ENCODE measurements at places on chromosomes 4 and X. TPM values are rescaled to one million over a fixed set of nuclear protein-coding genes. Genes with fewer than 3 reads are reported as not detected.

RPA4 gene
- 0.82 TPM for total RNA-seq

EGF gene
- total RNA-seq = not detected

GPC4 gene
- not detected for total RNA-seq

UGT2B15 gene
- total RNA-seq = not detected

UGT8 gene
- 0.17 TPM for total RNA-seq

ZAR1 gene
- not detected for total RNA-seq

TMSB15C gene
- 4.3 TPM for total RNA-seq

JAKMIP1 gene
- 5.9 TPM for total RNA-seq

C4orf50 gene
- 0.19 TPM for total RNA-seq

ERAS gene
- total RNA-seq = not detected

TSPAN7 gene
- total RNA-seq = not detected

DNA sequence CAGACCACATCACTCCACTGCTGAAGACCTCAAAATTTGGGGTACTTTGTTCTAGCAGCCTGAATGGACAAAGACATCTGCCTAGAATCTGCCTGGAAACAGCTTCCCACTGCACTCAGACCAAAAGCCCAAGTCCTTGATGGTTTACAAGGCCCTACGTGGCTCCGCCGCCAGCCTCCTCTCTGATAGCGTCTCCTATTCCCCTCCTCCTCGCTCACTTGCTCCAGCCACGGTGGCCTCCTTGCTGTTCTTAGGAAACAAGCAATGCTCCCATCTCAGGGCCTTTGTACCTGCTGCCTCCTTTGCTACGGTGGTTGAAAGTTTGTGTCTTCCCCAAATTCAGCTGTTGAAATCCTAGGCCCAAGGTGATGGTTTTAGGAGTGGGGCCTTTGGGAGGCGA is 34.7 kb upstream of the SORCS2 start:
- H3K4me1 ChIP-seq = peaks cover 3% of the 10 kb centered on the region
- H3K27ac ChIP-seq = no peak overlapping the region
- H3K4me3 ChIP-seq = no peak overlapping the region
- no peaks in the 10 kb centered on the region for H3K36me3 ChIP-seq

GRCh38 chr4:112361181-112361791 is 64.1 kb downstream of the ALPK1 start:
- no peak overlapping the region for H3K4me3 ChIP-seq
- peaks cover 3% of the 10 kb centered on the region for H3K27me3 ChIP-seq
- DNase-seq = no peak

DNA sequence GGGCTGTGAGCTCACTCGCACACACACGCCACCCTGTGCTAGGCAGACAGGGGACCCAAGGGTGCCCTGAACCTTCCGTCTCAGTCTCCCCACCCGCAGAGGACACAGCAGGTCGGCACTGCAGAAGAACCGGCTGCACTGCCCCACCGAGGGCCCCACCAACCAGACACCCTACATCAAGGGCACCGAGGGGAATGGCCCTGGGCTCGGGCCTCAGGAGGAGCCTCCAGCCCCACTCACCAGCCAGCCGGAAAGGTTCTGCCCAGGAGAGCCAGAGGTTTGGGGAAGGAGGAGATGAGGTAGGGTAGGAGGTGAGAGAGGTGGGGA is 45.9 kb downstream of the FAM53A start:
- H3K4me3 ChIP-seq = no peak overlapping the region
- no peak overlapping the region for H3K27ac ChIP-seq
- no peaks in the 10 kb centered on the region for H3K36me3 ChIP-seq
- DNase-seq = no peak
- no peaks in the 10 kb centered on the region for H3K4me1 ChIP-seq
- peaks cover 2% of the 10 kb centered on the region for H3K27me3 ChIP-seq

GRCh38 chr4:1446502-1447386 is 40.5 kb upstream of the NKX1-1 start:
- no peak for DNase-seq
- no peak overlapping the region for H3K27ac ChIP-seq
- H3K4me3 ChIP-seq = no peak overlapping the region
- H3K36me3 ChIP-seq = no peaks in the 10 kb centered on the region
- no peaks in the 10 kb centered on the region for H3K4me1 ChIP-seq
- peaks cover 7% of the 10 kb centered on the region for H3K27me3 ChIP-seq

DNA sequence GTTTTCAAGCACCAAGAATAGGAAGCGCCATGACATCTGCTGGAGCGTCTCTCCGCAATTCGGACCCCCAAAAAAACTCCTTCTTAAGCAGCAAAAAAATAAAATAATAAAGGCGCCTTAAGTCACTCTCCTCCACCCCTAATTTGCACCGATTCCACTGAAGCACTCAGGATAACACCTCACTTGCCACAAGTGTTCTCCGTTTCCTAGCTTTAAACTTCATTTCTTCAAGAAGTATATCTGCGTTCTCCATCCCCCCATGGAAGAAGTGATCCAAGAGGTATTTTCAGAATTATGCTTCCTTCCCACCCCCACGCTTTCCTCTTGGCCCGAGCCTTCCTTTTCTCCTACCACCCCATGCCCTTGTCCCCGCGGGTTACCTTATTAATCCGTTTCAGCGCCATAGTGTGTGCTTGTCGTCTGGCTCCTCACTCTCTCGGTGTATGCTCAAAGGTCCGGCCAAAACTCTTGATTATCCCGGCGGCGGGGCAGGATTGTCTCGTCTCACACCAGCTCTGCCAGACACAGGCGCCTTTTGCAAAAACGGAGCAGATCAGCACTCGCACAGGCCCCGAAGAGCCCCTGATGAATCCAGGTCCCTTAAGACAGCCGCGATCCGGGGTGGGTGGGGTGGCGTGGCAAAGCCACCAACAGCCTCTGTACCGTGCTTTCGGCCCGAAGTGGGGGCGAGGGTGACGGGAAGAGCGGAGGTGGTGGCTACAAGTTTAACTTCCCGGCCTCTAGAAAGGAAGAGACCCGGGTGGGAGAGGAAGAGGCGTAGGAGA is 1.1 kb downstream of the UBE2D3 start:
- peaks cover 13% of the 10 kb centered on the region for H3K36me3 ChIP-seq
- no peak overlapping the region for H3K4me3 ChIP-seq
- DNase-seq = peak; percentile 79
- no peaks in the 10 kb centered on the region for H3K27me3 ChIP-seq
- no peak overlapping the region for H3K27ac ChIP-seq

GRCh38 chr4:184370711-184371389 is 103.5 kb downstream of the IRF2 start:
- DNase-seq = no peak
- no peaks in the 10 kb centered on the region for H3K27me3 ChIP-seq
- peaks cover 28% of the 10 kb centered on the region for H3K4me1 ChIP-seq
- peaks cover 21% of the 10 kb centered on the region for H3K36me3 ChIP-seq

DNA sequence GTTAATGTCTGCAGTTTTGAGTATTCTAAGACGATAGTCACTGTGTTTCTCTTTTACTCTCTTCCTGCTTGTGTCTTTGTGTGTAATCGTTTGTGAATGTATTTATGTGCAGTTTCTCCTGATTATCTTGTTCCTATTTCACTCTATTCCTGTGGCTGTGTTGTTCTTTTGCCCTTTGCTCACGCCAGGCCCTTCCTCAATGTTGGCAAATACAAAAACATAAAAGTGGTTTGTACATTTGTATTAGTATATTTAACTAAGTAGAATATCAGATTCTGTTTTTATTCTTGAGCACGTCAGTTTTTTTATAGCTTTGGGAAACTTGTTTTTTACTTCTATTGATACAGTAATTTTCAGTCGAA is 107.6 kb upstream of the BMPR1B start:
- H3K4me3 ChIP-seq = no peak overlapping the region
- no peaks in the 10 kb centered on the region for H3K36me3 ChIP-seq

GRCh38 chrX:149199734-149200133 is 305.4 kb downstream of the IDS start:
- H3K27me3 ChIP-seq = peaks cover 3% of the 10 kb centered on the region
- no peaks in the 10 kb centered on the region for H3K36me3 ChIP-seq
- DNase-seq = no peak
- no peaks in the 10 kb centered on the region for H3K4me1 ChIP-seq

GRCh38 chrX:51899741-51900140 is 6.3 kb downstream of the MAGED1 start:
- H3K27me3 ChIP-seq = no peaks in the 10 kb centered on the region
- peaks cover 14% of the 10 kb centered on the region for H3K4me1 ChIP-seq
- no peak overlapping the region for H3K27ac ChIP-seq

- no peak for DNase-seq
- no peaks in the 10 kb centered on the region for H3K27me3 ChIP-seq
- no peak overlapping the region for H3K27ac ChIP-seq
- H3K4me1 ChIP-seq = no peaks in the 10 kb centered on the region
These were observed 291.8 kb downstream of the IDS start for GRCh38 chrX:149213264-149213663.

GRCh38 chr4:146252969-146253611 is 38.8 kb downstream of the REELD1 start:
- H3K4me3 ChIP-seq = no peak overlapping the region
- no peak overlapping the region for H3K27ac ChIP-seq
- no peaks in the 10 kb centered on the region for H3K4me1 ChIP-seq

GRCh38 chrX:133838761-133839676 is 146.4 kb downstream of the GPC3 start:
- H3K36me3 ChIP-seq = no peaks in the 10 kb centered on the region
- no peak overlapping the region for H3K27ac ChIP-seq
- no peak for DNase-seq
- H3K27me3 ChIP-seq = no peaks in the 10 kb centered on the region

- no peak for DNase-seq
- peaks cover 8% of the 10 kb centered on the region for H3K4me1 ChIP-seq
- H3K36me3 ChIP-seq = no peaks in the 10 kb centered on the region
- H3K27ac ChIP-seq = no peak overlapping the region
These were observed 7.8 kb upstream of the CLOCK start for GRCh38 chr4:55554453-55555030.

- no peaks in the 10 kb centered on the region for H3K27me3 ChIP-seq
- no peak overlapping the region for H3K27ac ChIP-seq
- H3K4me1 ChIP-seq = no peaks in the 10 kb centered on the region
These were observed 7.7 kb downstream of the CCNQ start for GRCh38 chrX:153590961-153591956.

DNA sequence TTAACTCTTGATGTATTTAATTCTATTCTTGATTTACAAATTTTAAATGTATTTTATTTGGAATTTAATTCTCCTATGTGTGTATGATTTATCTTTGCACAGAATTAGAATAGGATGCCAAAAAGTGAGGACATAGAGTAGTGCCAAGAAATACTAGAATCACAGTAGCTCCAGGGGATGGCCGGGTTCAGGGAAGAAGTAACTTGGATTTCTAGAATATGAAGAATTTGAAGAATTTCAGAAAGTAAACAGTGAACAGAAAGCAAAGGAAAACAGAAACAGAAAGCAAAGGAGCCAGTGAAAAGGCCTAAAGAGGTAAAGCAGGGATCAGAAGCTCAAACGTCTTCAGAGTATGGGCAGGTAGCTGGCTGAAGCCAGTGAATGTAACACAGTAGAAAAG is 1187.6 kb downstream of the RPA4 start:
- no peak for DNase-seq
- H3K27me3 ChIP-seq = no peaks in the 10 kb centered on the region
- no peaks in the 10 kb centered on the region for H3K36me3 ChIP-seq
- H3K4me3 ChIP-seq = no peak overlapping the region
- no peak overlapping the region for H3K27ac ChIP-seq

DNA sequence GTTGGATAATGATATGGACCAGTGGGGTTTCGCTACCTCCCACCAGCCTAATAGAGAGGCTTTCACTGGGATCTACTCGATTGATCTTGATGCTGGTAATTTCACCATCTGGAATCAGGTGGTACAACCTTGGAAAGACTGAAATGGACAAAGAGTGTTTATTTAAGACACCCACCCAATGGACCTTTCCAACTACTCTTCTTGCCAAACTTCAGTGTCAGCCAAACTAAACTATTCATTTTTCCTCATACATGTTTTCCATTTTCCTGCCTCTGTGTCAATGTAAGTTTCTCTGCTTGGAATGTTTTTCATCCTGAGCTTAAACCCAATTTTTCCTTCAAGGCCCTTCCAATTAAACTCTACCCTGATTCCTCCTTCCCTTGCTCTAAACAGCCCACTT is 92.6 kb downstream of the LNX1 start:
- no peak overlapping the region for H3K4me3 ChIP-seq
- no peak overlapping the region for H3K27ac ChIP-seq
- no peaks in the 10 kb centered on the region for H3K4me1 ChIP-seq

DNA sequence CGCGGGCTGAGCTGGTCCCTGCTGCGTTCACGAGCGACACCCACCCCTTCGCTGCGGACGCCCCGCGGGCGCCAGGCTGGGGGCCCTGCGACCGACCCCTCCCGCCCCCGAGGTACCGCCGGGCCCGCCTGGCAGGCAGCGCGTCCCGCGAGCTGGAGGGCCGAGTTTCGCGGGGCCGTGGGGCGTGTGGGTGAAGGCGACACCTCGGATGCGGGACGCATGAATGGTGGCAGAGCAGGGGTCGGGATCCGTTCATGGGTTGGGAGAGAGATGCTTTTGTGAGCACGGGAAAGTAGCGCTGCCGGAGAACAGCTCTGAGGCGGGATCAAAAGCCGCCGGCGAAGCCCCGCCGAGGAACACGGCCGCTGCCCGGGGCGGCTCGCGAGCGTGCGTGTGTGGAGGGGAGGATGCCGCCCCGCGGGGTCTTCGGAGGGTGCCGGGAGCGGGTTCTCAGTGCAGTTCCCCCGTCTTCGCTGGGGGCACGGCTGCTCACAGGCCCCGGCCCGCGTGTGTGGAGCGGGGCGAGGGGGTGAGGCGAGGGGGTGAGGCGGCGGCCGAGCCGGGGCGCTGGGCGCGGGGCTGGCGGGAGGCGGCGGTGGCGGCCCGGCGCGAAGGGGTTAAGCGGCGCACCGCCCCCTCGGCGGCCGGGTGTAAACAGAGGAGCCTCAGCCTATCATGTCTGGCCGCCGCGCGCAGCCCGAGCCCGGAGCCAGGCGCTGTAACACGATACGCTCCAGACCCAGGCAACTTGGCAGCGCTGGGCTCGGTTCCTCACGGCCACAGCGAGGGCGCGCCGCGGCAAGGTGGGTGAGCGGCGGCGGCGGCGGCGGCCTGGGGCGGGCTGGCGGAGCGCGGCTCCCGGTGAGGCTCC is 205.3 kb downstream of the TENM3 start:
- peaks cover 9% of the 10 kb centered on the region for H3K4me1 ChIP-seq
- DNase-seq = peak; percentile 37

GRCh38 chr4:173169178-173169427 is 492 bp downstream of the GALNT7 start:
- H3K36me3 ChIP-seq = peaks cover 10% of the 10 kb centered on the region
- H3K27me3 ChIP-seq = no peaks in the 10 kb centered on the region
- no peak for DNase-seq
- H3K4me3 ChIP-seq = no peak overlapping the region
- no peak overlapping the region for H3K27ac ChIP-seq
- H3K4me1 ChIP-seq = peaks cover 48% of the 10 kb centered on the region

DNA sequence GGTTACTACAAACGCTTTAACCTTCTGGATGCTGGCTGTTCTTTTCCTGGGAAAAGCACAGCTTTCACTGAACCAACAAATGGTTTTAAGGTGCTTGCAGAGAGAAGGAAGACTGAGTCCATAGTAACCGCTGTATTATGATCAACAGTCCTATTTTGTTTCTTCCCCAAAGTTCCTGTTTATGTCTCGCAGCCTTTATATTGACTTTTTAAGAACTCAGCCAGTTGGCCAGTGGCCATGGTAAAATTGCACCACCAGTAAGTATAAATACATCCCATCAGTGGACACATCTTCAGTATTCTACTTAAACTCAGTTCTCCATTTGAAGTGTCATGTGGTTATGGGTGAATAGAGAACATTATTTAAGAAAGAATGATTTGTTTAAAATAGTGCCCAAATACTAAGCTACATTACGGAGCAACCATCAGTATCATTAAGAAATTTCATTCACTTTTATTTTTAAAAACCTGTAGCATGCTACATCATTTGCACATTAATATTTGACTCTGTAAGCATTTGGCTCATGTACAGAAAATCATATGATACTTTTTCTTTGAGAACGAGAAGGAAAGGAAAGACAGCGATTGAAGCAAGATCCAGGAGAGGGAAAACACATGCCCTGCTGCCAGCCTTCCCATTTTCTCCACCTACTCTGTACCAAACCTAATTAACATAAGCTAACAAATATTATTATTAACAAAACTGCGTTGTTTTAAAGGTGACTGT is 287.0 kb downstream of the ARHGAP24 start:
- no peaks in the 10 kb centered on the region for H3K4me1 ChIP-seq
- no peak overlapping the region for H3K4me3 ChIP-seq
- DNase-seq = no peak
- H3K27me3 ChIP-seq = no peaks in the 10 kb centered on the region
